Astrocyte (in vitro differentiated cells and primary cell): ENCODE measurements at places on chromosomes 2 and 18. TPM values are rescaled to one million over a fixed set of nuclear protein-coding genes. Genes with fewer than 3 reads are reported as not detected.

Gene ANKRD30BL
- total RNA-seq, result not detected in 2 replicates

Gene PROM2
- total RNA-seq, result 0.93 and 1.2 TPM in 2 replicates

Gene ZBTB7C
- total RNA-seq, result 1.0 and 1.4 TPM in 2 replicates

- H3K36me3 ChIP-seq, result no peaks in the 10 kb centered on the region
- H3K27me3 ChIP-seq, result no peaks in the 10 kb centered on the region
- no peaks in the 10 kb centered on the region for H3K4me1 ChIP-seq
- H3K4me3 ChIP-seq, result no peak overlapping the region
Observed at GRCh38 chr18:3350566-3351527, 88.9 kb downstream of the MYL12B start.

DNA sequence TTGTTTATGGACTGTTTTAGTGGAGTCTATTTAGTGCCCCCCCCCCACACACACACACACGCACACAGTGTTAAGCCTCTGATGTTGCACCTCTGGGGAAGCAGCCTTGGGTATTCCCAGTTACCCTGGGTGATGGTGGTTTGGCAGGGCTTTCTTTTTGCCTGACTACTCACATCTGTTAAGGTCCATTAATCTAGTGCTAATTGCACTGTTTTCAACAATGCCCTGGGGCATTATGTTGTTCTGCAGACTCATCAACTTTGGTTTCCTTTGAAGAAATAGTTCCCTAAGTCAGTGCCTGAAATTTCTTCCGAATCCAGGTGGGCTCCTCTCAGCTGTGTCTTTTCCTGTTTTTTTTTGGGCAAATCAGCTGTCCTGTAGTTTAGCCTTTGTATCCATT is 34.7 kb downstream of the SPOPL start:
- DNase-seq, result peak; percentile 44
- H3K27ac ChIP-seq, result no peak overlapping the region
- no peak overlapping the region for H3K4me3 ChIP-seq
- H3K27me3 ChIP-seq, result no peaks in the 10 kb centered on the region

- H3K27me3 ChIP-seq, result no peaks in the 10 kb centered on the region
- H3K4me3 ChIP-seq, result no peak overlapping the region
- H3K27ac ChIP-seq, result no peak overlapping the region
Observed at GRCh38 chr2:132911726-132912724, 242.0 kb upstream of the LYPD1 start.

Gene HMSD
- 1.0 TPM in 1 of 2 replicates, not detected in the other for total RNA-seq

- H3K27me3 ChIP-seq, result no peaks in the 10 kb centered on the region
- peaks cover 6% of the 10 kb centered on the region for H3K4me1 ChIP-seq
- H3K36me3 ChIP-seq, result no peaks in the 10 kb centered on the region
- no peak overlapping the region for H3K4me3 ChIP-seq
- no peak for DNase-seq
Observed at GRCh38 chr18:2884706-2885285, 38.0 kb downstream of the EMILIN2 start.

Gene GLI2
- 42.9 and 44.5 TPM in 2 replicates for total RNA-seq

Gene SYT4
- total RNA-seq, result not detected in 2 replicates

GRCh38 chr2:124187948-124188347 is 162.9 kb downstream of the CNTNAP5 start:
- no peaks in the 10 kb centered on the region for H3K4me1 ChIP-seq
- DNase-seq, result no peak
- H3K27ac ChIP-seq, result no peak overlapping the region

Gene PRKAG3
- total RNA-seq, result not detected in 2 replicates

Gene SNRPD1
- total RNA-seq, result 51.4 and 60.6 TPM in 2 replicates

GRCh38 chr2:21676676-21677075 is 552.9 kb downstream of the TDRD15 start:
- no peak for DNase-seq
- no peak overlapping the region for H3K27ac ChIP-seq
- no peaks in the 10 kb centered on the region for H3K36me3 ChIP-seq
- no peak overlapping the region for H3K4me3 ChIP-seq
- H3K27me3 ChIP-seq, result no peaks in the 10 kb centered on the region

Gene ZC3H15
- total RNA-seq, result 64.0 and 76.4 TPM in 2 replicates

Gene BOLL
- not detected in 2 replicates for total RNA-seq

- H3K4me3 ChIP-seq, result no peak overlapping the region
- no peak overlapping the region for H3K27ac ChIP-seq
- H3K4me1 ChIP-seq, result no peaks in the 10 kb centered on the region
- no peaks in the 10 kb centered on the region for H3K36me3 ChIP-seq
- DNase-seq, result peak; percentile 14
Observed at GRCh38 chr2:165746501-165746900, 47.5 kb downstream of the GALNT3 start.

DNA sequence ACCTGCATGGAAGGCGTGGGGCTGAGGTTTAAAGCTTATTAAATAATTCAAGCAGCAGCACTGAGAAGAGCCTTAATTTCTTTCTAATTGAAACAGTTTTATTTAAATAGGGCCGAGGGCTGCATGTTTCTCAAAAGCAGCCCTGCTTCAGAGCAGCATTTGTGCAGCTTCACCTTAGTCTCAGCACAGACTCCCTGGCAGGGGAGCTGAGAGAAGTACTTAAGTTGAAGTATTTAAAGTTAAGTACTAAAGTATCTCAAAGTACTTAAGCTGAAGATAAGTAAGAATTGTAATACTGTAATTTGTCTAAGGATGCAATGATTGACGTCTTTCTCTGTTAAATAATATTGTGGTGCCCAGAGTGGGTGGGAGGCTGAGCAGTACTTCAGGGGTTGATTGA is 31.4 kb downstream of the IMPA2 start:
- peaks cover 2% of the 10 kb centered on the region for H3K27me3 ChIP-seq
- H3K36me3 ChIP-seq, result no peaks in the 10 kb centered on the region
- DNase-seq, result no peak
- H3K4me1 ChIP-seq, result peaks cover 6% of the 10 kb centered on the region
- H3K4me3 ChIP-seq, result no peak overlapping the region

DNA sequence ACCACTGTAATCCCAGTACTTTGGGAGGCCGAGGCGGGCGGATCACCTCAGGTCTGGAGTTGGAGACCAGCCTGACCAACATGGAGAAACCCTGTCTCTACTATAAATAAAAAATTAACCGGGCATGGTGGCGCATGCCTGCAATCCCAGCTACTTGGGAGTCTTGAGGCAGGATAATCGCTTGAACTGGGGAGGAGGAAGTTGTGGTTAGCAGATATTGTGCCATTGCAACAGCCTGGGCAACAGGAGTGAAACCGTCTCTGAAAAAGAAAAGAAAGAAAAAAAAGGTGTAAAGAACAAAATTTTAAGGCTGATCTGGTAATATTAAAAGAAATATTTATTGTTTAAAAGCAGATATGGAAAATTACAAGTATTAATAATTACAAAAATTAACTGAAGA is 29.7 kb downstream of the ZNF804A start:
- no peak overlapping the region for H3K27ac ChIP-seq
- no peak overlapping the region for H3K4me3 ChIP-seq
- no peak for DNase-seq
- H3K4me1 ChIP-seq, result no peaks in the 10 kb centered on the region
- no peaks in the 10 kb centered on the region for H3K27me3 ChIP-seq
- no peaks in the 10 kb centered on the region for H3K36me3 ChIP-seq

GRCh38 chr2:238943338-238944067 is 95.6 kb downstream of the TWIST2 start:
- no peak for DNase-seq
- H3K27me3 ChIP-seq, result no peaks in the 10 kb centered on the region
- no peaks in the 10 kb centered on the region for H3K36me3 ChIP-seq
- H3K27ac ChIP-seq, result no peak overlapping the region

GRCh38 chr2:190514676-190515075 is 19.8 kb downstream of the NEMP2 start:
- H3K4me1 ChIP-seq, result no peaks in the 10 kb centered on the region
- no peak for DNase-seq
- H3K4me3 ChIP-seq, result no peak overlapping the region
- no peaks in the 10 kb centered on the region for H3K36me3 ChIP-seq

DNA sequence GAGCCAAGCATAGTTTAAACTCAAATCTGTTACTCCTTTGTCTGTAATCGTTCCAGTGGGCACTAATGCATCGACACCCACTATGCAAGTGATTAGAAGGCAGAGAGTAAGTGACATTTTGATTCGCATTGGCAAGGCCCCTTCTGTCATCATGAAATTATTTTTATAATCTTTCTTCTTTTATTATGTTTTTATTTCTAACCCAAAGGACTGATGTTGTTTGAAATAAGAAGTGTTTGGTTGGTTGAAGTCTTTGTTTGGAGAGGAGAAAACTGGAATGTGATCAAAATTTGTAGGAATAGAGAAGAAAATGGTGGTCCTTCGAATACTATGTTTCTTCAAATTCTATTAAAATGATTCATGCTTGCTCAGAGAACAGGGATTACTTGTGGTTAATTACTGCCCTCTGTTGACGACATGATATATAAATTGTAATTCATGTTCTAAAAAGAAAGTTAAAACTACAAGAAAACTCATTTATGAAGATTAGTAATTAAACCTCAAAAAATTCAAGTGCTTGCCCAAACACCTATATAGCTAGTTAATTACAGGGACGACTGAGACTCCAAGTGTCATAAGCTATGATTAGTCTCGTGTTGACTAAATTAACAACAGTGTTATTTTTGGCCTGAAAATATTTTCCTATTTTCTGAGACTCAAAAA is 26.4 kb upstream of the TFPI start:
- H3K4me3 ChIP-seq, result peak overlapping the region; percentile 38
- peak overlapping the region; percentile 48 for H3K27ac ChIP-seq
- no peaks in the 10 kb centered on the region for H3K36me3 ChIP-seq
